Stimulated activated naive CD4-positive, alpha-beta T cell treated with Interleukin-2 at 50 U/mL for 16 hours (primary cell): ENCODE measurements at places on chromosomes 7 and 10.

DNA sequence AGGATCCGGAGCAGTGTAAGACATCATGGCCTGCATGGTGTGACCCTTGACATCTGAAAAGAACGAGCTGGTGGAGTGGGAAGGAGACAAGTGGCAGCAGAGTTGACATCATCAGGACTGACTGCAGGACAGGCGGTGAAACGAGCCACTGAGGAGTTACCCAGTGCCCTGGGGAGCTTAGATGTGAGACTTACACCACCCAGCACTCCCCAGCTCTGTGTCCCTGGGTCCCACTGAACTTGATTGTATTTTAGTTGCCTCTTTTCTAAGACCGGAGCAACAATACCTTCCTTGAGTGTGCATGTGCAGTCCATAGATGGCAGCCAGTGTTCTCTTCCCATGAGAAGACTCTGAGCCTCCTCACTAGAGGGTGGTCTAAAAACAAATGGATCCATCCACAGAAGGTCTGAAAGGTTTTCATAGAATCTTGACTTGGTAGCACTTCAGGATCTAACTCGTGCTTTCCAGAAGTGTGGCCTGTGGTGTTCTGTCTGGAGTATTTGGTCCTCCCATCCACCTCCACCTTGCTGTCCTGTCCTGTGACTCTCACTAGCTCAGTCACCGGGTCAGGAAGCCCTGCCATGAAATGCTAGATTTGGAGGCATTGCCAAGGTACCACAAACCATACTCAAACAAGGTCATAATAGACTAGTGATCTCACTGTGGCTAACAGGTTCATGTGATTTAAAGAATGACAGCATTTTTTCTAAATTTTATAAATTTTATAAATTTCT lies 59.0 kb downstream of the IKZF1 start:
- DNase-seq, result peak; percentile 33

DNA sequence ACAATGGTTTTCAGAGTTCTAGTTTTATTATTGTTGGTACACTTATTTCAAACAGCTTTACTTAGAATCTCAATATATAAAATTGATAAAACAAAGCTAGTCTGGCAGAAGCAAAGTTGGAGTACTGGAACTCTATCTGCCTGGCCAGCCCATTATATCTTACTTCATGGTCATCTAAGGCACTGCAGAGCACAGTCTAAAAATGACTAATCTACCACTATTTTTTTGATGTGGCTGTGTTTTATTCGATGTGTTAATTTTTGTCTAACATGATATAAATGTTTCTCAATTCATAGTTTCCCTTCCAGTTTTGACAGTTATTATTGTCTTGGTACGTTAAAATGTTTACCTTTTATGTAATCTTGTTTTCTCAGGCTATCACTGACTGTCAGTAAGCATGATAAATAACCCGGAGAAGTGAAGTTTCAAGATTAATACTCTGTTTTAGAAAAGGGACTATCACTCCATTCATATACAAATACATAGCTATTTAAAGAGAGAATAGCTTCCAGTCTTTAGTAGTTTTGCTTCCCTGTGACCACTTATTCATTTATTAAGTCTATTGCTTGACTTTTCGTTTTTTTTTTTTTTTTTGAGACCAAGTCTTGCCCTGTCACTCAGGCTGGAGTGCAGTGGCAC lies 60.6 kb upstream of the CSTF2T start:
- DNase-seq, result no peak

DNA sequence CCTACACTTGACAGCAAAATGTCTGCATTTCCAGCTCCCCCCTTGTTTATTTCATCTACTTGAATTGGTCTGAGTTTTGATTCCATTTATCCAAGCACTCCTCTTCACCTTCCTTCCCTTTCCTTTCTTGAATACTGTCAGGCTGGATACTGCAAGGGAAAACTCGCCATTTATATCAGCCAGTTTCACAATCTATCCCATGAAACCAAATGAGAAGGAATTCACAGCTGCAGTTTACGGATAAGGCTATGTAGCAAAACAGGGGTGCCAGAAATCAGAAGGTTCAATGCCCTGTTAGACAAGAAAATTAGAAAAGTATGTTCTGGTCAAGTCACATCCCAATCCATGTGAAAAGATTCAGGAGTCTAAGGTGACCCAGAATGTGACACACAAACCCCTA lies 28.1 kb downstream of the CCDC6 start:
- no peak for DNase-seq

- no peak for DNase-seq
These were observed 14.1 kb downstream of the MICU1 start for GRCh38 chr10:72611783-72612182.

DNA sequence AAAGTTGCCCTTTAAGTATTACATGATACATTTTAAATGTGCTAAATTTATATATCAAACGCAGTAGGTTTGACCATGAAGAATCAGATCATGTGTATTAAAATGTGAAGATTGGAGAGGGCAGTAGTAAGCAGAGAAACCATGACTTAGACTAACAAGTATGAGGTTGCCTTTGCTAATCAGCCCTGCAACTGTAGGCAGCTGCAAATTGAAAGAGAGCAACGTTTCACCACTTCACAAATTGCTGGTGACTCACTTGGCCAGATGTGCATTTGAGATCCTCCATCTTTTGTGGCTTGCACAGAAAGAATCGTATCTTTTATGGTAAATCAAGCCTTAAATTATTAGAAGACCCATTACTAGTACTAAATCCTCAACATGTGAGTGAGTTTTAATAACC lies 10.1 kb upstream of the SEMA3A start:
- no peak for DNase-seq

GRCh38 chr7:2445898-2446555 lies 30.2 kb downstream of the GRIFIN start:
- DNase-seq, result no peak

GRCh38 chr10:86965986-86966654 lies 2.2 kb upstream of the ADIRF start:
- DNase-seq, result no peak

- DNase-seq, result no peak
These were observed 804 bp downstream of the UNC5B start for GRCh38 chr10:71213127-71213621.

DNA sequence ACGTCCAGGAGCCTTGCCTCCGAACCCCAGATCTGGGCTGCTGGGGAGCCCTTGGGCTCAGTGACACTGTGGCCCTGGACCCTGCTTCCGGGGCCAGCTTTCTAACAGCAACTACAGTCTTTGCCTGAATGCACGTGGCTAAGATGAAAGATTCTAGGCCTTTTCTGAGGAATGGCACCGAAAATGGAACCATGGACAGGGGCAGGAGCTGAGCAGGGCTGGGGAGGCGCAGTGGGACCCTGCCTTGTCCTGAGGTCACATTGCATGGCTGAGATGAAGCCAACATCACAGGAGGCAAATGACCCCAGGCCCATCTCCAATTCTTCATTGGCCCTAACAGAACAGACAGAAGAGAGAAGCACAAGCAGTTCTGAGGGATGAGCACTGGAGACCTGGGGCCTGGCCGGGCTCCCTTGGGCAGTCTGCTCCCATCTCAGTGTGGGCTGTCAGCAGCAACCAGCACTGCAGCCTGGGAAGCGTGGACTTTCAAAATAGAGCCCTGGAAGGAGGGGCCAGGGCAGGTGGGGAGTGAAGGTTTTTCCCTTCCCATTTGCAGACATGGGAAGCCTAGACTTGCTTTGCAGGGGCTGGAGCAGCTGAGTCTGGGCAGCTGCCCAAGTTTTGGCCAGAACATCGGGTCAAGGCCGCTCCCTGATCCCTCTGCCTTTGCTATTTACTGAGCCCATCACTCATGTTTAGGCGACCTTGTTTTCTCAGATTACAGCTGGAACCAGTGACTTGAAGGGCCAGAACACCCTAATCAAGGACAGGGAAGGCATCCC lies 114.4 kb upstream of the TCERG1L start:
- no peak for DNase-seq

DNA sequence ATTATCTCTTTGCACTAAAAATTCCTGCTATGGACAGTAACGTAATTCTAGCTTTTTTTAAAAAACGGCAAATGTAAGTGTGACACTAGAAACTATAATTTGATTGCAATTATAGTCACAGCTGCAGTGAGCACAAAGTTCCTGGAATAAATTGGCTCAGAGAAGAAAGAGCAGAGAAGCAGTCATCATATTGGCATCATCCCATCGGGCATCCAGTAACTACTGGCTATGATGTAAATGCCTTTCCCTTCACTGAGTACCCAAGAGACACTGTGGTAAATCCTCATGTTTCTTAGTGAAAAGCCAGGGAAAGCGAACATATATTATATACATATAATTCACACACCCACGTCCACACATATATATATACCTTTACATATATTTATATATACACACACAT lies 43.6 kb downstream of the PIP4K2A start:
- DNase-seq, result no peak

DNA sequence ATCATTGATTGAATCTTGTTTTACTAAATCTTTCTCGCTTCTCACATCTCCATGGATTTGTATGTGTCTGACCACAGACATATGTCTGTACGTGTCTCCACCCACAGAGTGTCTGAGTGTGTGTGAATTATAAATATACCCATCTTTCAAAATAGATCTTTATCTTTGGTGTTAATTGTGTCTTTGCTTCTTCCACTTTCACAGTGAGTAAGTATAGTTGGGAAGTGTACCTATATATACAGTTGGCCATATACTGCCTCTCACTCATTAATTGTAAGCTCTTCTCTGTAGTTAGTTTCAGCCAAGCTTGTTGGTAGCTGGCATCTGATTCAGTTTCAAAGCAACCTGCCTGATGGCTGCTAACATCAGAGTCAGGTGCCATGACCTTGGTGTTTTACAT lies 18.4 kb downstream of the EEPD1 start:
- DNase-seq, result no peak

DNA sequence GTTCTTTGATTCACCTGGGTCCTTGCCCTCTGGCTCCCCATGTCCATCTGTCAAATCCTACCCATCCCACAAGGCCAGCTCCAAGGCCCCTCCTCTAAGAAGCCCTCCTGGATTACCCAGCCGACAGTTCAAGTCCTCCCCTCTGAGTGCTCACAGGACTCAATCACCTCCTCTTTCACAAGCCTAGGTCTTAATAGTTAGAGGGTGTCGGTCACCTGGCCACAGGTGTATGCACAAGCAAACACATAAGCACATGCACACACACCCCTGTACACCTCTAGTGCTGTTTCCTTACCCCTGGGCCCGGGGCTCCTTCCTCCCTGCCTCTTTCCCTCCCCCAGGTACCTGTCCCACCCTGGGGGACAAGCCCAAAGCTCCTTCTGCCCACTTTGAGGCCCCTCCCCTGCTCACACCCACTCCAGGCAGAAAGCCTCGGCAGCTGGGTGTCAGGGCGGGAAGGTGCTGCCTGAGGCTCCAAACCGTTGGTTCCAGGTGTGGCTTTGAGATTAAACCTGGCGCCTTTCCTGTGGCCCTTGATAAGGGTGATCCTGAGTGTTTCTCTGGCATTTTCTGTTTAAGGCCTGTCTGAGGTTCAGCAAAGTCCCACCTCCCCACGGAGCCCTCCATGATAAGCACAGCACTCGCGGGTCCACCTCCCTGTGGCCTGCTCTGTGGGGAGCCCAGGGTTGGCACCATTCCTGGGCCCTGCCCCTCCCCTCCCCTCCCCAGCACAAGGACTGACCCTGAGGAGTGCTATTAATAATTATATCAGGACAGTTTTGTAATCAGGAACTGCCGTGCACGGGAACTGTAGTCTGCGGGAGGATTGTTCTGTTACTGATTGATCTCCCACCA lies 14.6 kb upstream of the AQP1 start:
- DNase-seq, result no peak

DNA sequence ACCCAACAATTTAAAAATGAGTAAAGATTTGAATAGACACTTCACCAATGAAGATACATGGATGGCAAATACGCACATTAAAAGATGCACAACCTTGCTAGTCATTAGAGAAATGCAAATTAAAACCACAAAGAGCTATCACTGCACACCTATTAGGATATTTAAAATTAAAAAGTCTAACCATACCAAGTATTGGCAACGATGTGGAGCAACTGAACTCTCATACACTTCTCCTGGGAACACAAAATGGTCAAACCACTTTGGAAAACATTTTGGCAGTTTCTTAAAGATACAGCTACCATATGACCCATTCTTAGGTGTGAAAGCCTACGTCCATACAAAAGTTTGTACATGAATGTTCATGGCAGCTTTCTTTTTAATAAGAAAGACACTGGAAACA lies 36.1 kb downstream of the DCLRE1C start:
- DNase-seq, result no peak

- DNase-seq, result no peak
These were observed 146.3 kb downstream of the SKIDA1 start for GRCh38 chr10:21379143-21379542.

GRCh38 chr10:856416-857157 lies 74.9 kb downstream of the LARP4B start:
- no peak for DNase-seq

DNA sequence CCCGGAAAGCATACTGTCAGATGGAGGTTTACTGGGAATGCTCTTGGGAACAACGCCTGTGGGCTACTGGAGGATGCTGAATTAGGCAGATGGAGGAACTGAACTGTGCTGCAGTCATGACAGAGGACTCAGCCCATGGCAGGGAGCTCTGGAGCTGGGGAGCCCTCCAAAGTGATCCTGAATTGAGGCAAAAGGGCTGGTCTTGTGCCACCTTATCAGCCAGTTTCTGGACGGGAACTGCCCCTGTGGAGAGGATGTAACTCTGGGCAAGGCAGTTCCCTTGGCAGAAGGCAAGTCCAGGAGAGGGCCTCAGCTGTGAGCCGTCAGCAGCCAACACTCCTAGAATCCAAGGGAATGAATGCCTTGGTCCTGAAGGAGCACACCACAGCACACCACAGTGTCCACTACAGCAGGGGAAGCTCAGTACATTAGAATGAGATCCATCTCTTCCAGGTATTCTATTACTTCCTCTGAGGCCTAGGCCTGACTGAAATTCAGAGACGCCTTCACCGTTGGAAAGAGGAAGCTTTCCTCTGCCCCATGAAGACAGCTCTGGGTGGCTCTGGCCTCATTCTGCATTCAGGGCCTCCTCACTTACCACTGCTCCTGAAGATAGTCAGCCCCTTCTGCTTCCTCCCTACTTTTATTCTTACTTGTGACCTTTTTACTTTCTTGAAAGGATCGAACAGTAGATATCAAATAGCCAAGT lies 139.6 kb upstream of the GPR26 start:
- no peak for DNase-seq

DNA sequence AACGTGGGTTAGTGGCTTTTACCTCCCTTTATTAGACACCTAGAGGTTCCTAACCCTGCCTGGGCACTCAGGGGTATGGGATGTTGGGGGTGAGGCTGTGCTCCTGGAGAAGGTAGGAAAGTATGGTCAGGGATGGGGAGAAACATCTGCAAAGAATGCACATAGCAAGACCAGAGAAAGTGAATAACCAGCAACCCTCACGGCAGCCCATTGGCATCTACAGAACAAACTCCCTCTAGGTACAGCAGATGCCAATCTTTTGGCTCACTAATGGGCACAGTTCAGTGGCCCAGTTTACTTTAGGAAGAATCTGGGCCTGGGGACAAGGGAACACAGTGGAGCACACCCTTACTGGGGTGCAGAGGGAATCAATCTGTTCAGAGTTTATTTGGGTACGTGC lies 143.9 kb downstream of the JAZF1 start:
- no peak for DNase-seq

DNA sequence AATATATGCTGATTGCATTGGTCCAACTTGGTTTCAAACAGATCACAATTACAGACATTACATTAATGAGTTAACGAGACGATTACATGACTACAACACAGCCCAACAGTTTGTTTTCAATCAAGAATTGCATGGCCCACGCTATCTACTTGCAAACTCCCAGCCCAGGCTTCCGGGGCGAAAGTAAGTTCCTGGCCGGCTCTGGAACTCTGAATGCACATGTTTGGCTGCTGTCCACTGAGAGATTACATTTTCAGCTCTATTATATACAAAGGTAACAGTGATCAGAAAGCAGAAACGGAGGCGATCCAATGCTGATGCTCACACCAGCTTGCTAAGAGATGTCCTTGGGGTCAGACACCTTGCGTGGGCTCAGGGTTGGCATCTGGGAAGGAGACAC lies 206.3 kb downstream of the FANK1 start:
- DNase-seq, result no peak
